BE2C (cell line): ENCODE measurements at places on chromosomes 3 and 15.

DNA sequence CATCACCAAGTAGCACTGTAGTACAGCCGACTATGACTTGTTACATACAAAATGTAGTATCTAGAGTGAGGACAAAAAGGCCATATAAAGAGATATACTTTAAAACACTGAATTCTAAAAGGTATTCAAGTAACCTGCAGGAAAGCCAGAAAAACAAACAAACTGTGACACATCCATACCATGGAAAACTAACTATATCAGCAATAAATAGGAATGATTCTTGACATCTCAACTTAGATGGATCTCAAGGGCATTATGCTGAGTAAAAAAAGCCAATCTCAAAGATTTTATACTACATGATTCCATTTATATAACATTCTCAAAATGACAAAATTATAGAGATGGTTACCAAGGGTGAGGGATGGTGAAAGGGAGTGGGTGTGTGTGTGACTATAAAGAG lies 143.0 kb downstream of the PEAK1 start:
- no peak for DNase-seq

DNA sequence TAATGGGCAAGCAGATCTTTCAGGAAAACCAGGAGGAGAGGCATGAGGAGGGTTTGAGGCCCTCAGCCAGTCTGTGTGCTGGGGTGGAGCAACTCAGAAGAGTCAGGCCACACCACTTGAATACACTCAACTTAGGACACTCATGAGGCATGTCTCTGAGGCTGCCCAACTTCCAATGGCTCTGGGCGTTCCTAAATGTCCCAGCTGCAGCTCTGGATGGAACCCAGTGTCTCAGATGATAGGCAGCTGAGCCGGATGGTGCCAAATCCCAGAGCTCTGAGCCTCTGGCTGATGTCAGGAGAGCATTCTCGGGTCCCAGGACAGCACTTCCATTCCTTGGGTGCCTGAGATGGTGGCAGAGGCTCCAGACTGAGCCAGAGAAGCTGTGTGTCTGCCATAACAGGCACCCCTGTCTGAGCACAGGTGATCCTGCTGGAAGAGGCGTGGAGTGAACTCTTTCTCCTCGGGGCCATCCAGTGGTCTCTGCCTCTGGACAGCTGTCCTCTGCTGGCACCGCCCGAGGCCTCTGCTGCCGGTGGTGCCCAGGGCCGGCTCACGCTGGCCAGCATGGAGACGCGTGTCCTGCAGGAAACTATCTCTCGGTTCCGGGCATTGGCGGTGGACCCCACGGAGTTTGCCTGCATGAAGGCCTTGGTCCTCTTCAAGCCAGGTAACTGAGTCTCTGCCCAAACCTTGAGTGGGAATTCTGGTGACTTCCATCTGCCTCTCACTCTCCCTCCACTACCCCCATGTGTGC lies 2.8 kb downstream of the NR2E3 start:
- DNase-seq = no peak

DNA sequence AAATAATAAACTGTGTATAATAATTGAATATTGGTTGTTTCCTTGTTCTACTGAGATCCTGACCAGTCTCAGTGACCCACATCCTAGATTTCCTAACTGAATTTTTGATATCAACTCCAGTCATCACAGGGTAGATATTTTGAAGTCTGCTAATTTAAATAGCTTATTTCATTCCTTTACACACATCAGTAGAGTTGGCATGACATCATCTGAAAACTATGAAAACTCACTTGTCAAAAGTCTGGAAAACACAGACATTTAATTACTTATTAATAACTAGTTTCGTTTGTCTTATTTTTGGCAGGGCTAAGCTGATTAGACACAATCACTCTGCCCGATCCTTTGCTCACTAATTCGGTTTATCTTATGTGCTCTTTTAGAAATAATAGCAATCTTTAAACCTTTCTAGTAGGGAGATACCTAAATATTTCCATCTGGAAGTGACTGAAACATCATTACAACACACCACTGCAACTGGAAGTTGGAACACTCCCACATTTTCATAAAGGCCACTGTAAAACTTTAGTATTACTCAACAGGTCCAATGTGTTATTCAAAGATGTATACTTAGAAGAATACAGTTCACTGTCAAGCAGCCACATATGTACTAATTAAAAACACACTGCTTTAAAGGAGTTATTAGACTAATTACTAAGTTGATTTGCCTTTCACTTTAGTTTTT lies 198.4 kb upstream of the ZNF717 start:
- no peak for DNase-seq

DNA sequence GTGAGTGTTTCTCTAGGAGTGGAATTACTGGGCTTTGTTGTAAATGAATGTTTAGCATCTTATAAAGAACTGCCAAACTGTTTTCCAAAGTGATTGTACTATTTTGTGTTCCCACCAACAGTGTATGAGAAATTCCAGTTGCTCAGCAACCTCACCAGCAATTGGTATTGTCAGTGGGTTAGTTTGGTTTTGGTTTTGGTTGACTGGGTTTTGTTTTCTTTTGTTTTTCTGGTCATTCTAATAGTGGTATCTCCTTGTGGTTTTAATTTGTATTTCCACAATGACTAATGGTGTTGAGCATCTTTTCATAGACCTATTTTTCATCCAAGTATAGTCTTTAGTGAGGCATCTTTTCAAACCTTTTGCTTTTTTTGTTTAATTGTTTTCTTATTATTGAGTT lies 27.1 kb downstream of the FILIP1L start:
- no peak for DNase-seq

DNA sequence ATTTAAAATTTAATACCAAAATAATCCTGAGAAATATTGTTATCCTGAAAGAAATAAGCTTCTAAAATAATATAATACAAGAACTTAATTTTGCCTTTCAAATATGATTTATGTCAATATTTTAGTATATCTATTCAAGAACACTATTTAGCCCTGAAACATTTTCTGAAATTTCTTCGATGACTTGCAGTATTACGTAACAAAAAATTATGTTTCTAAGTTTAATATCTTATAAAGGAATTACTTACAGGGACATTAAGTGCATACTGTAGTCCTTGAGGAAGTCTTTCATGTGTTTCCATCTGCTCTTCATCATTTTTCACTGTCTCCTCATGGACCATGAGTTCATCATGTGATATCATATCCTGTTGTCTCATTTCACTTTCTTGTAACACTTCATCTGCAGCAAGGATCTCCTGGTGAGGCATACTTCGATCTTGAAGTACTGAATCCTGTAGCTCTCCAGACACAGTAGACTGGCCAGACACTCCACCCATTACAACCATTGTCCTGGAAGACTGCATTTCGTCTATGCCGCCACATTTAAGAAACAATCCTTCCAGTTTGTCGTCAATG lies 62.0 kb downstream of the ZNF148 start:
- DNase-seq = no peak

- DNase-seq = no peak
Observed at GRCh38 chr3:143486611-143487010, 361.7 kb downstream of the SLC9A9 start.

DNA sequence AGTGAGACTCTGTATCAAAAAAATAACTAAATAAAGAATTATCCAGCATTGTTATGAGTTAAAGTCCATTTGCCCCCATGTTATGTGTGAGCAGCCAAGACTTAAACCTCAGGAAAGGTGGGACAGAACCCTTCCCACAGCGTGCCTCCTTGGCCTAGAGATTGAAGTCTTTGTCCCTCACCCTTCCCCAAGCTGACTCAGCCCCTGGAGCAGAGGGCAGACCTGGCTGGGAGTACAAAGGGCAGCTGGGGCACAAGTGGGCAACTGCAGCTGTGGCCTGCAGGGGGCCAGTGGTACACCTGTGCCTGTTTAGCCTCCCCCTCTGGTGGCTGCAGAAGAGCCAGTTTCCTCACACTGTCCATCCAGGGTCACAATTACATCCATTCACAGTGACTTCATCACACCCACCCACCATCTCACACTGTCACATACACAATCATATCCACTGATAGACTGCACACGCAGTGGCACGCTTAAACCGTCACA lies 940 bp upstream of the ACY1 start:
- peak; percentile 40 for DNase-seq

- DNase-seq = no peak
Observed at GRCh38 chr15:33754242-33754641, 214.1 kb upstream of the CHRM5 start.

DNA sequence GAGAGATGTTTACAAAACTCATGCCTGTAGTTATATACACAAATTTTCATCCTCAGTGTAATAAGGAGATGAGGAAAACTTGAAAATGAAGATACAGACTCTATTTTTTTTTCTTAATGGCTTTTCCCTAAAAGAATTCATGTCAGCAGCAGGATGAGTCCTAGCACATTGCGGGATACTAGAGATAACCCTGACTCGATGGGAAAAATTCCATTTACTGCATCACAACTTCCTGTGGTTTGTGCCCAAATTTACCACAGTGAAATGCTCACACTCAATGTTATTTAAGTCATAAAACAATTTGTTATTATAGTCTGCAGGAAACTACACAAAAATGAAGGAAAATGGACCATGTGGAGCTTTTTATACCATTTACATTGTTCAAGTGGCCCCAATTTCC lies 581.9 kb upstream of the ZNF717 start:
- no peak for DNase-seq

DNA sequence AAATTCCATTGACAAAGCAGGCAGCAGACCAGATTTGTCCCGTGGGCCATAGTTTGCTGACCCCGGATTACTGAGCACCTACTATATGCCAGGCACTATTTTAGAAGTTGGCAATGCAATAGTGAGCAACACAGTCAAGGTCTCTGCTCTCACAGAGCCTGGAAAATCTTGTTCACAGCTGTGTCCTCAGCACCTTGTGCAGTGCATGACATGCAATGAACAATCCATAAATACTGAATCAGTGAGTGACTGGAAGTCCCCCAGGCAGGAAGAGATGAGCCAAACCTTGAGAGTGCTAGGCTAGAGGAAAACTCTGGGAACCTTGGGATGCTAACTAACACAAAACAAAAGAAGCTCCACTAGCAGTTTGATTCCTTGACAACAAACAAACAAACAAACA lies 14.4 kb downstream of the TM4SF1 start:
- DNase-seq = no peak

GRCh38 chr3:148727231-148727630 lies 29.5 kb downstream of the AGTR1 start:
- peak; percentile 70 for DNase-seq

DNA sequence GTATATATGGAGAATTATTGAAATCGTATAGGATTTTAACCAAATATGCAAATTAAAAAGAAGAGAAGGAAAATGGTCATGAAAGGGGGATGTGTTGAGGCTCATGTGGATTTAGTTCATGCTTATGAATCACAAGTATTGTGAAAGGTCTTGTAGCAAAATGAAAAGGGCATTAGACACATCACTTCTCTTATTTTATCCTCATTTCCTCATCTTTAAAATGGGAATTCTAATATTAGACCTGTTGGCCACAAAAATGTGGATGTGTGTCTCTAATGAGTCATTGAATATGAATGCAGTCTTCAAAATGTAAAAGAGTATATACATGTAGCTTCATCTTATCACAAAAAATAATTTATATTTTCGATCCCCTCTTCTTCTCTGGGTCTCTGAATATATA lies 14.9 kb upstream of the ALCAM start:
- no peak for DNase-seq

DNA sequence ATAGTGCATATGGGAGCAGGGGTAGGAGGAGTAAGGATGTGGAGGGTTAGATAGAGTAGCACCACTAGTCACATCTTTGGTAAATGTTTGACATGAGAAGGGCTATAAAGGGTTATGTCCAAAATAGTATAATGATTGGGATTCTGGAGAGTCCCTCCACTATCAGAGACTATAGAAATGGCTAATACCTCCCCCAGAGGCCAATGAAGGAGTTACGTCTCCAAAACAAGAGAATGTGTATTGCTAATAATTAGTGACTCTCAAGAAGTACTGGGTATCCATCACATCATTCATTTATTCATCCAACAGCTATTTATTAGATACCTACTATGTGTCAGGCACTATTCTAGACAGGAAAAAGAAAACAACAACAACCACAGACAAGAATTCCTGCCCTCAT lies 203.7 kb upstream of the UMPS start:
- DNase-seq = no peak

- DNase-seq = no peak
Observed at GRCh38 chr15:68295014-68295805, 17.7 kb downstream of the FEM1B start.

GRCh38 chr15:37370941-37371340 lies 270.6 kb upstream of the MEIS2 start:
- no peak for DNase-seq

- no peak for DNase-seq
Observed at GRCh38 chr15:50544368-50544767, 2.1 kb downstream of the USP50 start.

GRCh38 chr3:25007974-25008658 lies 419.9 kb upstream of the RARB start:
- no peak for DNase-seq

DNA sequence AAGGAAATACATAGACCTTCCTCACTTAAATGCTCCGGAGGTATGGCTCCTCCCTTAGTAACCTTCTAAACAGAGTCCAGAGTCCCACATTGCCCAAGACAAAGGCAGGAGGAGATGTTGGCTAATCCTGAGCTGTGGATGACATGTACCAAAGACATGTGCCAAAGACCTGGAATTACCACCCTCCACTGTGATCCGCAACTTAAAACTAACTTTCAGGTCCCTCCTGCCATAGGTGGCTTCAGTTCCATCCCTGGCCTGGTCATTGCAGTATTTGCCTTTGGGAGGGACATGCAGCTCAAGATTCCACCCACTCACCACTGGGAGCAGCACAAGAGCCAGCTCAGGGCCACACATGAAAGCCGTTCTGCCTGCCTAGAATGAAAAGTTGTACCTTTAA lies 28.0 kb downstream of the MYZAP start:
- DNase-seq = no peak

DNA sequence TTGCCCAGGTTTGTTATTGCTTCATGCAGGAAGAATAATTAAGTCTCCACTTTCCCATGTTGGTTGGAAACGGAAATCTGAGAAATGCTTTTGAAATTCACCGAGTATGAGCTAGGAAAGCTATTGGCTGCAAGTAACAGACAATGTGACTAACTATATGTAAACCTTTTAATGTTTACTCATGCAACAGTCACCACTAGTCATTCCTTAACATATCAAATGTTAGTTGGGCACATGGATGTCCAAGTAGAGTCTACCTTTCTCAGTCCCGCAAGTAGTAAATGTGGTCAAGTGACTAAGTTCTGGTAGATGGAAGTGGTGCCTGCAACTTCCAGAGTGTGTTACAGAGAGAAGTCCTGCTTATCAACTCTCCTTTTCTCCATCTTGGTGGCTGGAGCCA lies 52.5 kb downstream of the KLF15 start:
- no peak for DNase-seq

- DNase-seq = no peak
Observed at GRCh38 chr15:68710536-68710935, 110.2 kb downstream of the ANP32A start.

- no peak for DNase-seq
Observed at GRCh38 chr3:105848821-105849220, 20.0 kb downstream of the CBLB start.

- DNase-seq = no peak
Observed at GRCh38 chr15:39100106-39100660, 480.7 kb upstream of the THBS1 start.

- peak; percentile 77 for DNase-seq
Observed at GRCh38 chr3:65436580-65436979, 602.1 kb downstream of the MAGI1 start.
